ENCODE measurements at places on chromosomes 6 and 20.
A peak's percentile ranks its signal among the peaks of the same experiment; 100 is the strongest.

DNA sequence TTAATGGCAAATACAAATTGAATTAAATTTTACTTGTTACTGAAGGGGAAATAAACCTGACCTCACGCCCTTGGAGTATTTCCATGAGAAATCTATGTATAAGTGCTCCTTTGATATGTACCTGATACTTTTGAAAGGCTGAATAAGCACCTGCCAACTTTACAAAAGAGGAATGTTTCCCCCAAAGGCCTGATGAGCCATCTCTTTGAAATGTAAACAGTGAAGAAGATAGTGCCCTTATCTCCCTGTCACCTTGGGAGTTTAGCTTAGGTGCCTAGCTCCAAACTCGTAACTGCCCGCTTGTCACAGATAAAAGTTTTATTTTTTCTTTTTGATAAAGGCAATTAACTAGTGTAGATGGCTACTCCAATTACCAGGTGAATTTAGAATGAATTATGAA, 1.1 kb upstream of the ZNF343 start:
- no peak for DNase-seq

- DNase-seq, result no peak
These were observed 51.0 kb downstream of the FAM184A start for GRCh38 chr6:119027465-119027864.

DNA sequence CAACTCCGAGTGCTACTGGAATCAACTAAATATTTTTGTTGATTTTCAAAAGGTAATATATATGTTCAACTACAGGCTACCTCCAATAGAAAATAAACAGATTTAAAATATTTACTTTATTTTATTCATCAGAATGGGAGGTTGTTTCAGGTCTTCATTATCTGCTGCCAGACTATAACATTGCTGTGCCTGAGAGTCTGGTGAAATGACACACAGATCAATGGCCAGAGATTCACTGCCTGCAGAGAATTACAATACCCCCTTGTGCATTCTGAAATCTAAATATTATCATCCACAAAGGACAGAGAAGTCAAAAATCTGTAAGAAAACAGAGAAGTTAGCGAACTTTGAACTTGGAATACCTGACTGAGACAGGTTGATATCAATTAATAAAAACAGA, 667.8 kb upstream of the GJE1 start:
- no peak for DNase-seq

- DNase-seq, result no peak
These were observed 8.0 kb upstream of the TNFAIP3 start for GRCh38 chr6:137859025-137859424.

DNA sequence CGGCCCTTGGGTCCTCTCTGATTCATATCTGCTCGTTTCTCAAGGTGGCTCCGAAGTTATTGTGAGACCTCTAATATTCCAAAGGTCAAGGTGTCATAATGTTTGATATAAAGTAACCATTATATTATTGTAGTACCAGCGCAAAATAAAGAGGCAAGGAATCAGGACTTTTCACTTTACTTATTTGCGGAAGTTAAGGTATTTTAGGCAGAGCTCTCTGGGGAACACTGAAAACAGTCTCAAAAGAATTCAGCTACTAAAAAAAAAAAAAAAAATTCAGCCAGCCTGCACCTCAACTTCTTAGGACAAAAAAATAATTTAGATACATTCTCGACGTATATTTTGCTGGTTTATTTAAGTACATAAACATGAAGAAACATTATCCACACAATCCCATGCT, 2.4 kb downstream of the OSER1 start:
- DNase-seq, result no peak

- no peak for DNase-seq
These were observed 82.8 kb downstream of the MLIP start for GRCh38 chr6:54194067-54194466.

GRCh38 chr6:3813918-3814317, 35.3 kb upstream of the FAM50B start:
- no peak for DNase-seq

DNA sequence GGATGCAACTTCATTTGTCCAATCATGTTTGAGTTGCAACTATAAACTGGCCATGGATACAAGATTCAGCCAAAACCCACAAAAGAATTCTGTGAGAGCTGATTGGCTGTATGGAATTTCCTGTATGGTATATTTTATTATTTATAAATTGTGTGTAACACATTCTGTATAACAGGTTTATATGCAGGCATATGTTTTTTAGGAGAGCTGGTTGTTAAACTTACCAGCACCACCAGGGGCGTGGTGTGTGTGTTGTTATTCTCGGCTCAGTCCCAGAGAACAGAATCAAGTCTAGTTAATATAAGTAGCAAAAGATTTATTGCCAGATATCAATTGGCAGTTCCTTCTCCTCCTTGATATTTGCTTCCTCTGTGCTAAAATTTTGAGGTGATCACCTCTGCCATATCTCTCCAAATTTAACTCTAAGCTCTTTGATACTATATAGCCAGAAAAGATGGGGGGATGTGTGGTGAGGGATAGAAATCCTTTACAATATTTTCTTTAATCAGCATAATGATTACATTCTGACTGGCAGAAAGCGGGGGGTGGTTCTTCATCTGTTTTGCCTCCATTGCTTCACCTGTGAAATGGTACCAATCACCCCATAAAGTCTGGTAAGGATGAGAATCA, 22.9 kb downstream of the CNBD2 start:
- DNase-seq, result no peak

- DNase-seq, result no peak
These were observed 467.2 kb downstream of the TFAP2B start for GRCh38 chr6:51285876-51286275.

DNA sequence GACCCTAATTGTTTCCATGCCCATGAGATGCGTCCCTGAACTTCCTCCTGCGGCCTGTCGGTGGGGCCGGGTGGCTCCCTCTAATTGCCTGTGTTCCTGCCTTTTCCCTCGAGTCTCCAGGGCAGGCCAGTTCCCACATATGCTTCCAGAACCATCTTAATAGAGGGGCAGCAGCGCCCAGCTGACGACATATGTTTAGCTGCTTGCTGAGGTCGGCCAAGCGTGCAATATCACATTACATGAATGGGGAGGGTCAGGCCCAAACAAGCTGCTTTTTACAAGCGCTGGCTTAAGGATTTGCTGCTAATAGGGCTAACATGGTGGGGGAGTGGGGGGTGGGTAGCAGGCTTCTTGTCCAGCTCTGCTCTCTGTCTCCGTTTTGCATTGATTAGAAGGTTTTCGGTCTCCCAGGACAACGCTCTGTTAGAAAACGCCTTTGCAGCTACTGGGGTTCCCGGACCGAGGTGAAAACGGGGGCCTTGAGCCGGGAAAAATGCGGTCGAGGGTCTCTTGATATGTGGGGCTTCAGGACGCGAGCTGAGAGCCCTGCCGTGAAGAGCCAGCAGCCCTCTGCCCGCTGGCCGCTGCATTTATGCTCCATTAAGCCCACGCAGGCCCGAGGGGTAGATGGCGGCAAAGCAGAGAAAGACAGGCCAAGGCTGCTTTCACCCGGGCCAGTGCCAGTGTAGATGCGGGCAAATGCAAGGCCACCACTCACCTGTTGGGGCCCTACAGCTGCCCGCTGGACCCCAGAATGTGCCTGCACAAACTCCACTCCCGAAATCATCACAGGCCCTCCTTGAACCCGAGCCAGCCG, 308.5 kb downstream of the BMP7 start:
- no peak for DNase-seq

DNA sequence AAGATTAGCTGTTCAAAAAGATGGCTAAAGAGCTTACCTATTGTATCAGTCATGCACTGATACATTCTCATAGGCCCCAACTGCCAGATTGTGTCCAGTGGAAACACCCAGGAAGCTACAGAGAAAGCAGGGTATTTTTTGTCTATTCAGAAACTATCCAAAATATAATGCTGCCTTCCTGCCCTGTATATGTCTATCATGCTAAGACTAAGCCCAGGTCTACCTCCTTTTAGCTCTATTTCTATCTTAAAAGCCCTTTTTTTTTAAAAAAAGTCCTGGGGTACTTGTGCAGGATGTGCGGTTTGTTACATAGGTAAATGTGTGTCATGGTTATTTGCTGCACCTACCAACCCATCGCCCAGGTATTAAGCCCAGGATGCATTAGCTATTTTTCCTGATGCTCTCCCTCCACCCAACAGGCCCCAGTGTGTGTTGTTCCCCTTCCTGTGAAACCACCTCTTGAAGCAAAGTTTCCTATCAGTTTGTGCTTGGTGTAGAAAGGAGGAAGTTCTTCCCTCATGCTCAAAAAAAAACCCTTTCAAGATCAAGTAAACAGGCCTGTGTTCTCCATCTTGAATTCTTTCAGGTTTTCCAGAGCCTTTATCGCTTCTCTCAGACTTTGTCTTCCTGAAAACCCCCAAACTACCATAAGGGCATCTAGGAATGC, 514 bp downstream of the DEFB129 start:
- DNase-seq, result peak; percentile 9

DNA sequence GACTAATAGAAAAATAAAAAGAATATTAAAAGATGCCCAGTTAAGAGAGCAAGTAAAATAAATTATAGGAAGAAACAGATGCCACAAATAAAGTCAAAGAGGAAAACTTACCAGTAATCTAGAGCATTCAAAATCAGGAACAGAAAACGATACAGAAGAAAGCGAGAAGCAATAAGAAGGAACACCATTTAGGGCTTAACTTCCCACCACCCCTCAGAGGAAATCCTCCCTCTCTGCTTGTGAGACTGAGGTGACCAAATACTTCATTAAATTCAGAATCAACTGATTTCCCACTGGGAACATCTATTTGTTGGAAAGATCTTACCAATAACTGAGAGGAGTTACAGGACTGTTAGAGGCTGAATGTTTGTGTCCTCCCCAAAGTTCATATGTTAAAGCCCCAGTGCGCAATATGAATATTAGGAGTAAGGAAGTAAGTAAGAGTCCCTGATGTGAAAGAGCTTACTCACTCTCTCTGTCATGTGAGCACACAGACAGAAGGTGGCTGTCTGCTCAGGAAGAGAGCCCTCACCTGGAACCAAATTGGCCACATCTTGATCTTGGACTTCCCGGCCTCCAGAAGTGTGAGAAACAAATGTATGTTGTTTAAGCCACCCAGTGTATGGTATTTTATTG, 19.5 kb downstream of the KATNA1 start:
- no peak for DNase-seq

GRCh38 chr20:47038566-47039560, 144.2 kb downstream of the EYA2 start:
- DNase-seq, result no peak

DNA sequence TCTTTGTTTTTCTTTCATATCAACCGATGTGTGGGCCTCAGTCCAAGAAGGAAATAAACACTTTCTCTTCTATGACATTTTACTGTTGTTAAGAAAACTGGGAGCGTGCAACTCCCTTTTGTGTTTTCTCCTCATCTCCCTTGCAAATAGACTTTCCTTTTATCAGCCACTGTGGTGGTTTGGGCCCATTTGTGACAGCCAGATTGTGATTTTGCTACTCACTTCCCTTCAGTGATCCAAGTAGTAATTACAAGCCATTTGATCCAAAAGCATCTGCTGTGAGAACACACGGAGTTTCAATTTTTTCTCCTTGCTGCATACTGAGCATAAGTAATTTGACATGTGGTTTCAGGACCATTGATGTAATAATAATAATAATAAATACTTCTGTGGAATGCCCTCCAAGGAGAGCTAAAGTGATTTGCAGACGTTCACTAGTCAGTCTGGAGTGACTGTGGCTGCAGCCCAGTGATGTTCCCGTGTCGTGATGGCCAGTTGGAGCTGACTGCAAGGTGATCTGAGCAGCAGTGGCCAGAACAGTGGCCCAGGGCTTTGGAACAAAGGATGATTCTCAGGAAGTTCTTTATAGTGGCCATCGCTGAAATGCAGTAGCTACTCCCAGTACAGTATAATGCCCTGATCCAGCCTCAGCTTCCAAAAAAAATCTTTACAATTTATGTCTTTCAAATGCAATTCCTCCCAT, 91.9 kb upstream of the CLDN20 start:
- DNase-seq, result no peak

DNA sequence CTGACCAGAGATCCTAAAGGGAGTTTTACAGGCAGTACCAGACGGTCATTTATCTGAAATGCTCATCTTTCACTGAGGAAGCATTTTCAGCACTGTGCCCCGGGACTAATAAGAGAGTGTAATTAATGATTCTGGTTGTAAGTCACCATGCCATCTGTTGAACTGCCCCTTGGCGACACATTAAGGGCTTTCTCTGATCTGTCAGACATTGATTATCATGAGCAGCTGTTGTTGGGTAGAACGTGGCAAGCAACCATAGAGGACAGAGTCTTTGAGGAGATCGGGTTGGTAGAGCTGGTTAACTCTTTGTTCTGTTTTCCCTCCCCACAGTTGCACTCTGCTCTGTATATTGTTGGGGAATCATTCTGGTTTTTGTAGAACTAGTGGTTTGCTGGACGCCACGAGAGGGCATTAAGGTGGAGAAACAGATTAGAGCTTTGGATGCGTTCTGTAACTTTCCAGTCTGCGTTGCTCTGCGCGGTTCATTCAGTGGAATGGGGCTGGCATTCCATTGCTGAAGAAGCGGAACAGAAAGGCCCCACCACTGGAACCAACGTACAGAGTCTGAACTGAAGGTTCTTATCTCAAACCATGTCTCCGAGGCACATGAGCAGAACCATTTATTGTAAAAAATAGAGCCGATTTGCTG, 34.3 kb downstream of the RPRD1B start:
- DNase-seq, result no peak

DNA sequence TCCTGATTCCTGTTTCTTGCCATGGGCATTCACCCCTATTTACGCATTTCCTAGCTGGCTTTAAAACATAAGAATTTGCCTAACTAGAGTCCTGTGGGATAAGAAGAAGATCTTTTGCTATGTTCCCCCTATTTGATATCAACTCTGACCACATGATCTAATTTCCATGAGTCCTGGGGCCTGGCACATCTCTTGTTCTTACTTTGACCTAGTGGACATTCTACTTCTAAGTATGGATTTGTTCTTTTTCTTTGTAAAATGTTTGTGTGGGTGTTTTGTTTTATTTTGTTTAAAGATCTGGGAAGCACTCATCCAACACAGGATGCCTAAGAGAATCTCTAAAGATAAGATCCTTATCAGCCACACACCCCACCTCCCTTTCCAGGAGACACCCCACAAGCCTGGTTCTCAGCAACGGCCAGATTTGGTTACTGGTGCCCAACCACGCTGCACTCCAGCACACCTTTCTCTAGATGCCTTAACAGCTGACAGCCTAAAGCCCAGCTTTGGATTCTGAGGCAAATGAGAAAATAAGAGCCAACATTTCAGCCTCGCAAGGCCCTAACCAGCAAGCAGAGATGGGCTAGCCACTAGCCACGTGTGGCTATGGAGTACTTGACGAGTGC, 74.7 kb downstream of the SLC23A2 start:
- DNase-seq, result no peak

GRCh38 chr6:150236544-150236943, 93.7 kb downstream of the PPP1R14C start:
- DNase-seq, result no peak

DNA sequence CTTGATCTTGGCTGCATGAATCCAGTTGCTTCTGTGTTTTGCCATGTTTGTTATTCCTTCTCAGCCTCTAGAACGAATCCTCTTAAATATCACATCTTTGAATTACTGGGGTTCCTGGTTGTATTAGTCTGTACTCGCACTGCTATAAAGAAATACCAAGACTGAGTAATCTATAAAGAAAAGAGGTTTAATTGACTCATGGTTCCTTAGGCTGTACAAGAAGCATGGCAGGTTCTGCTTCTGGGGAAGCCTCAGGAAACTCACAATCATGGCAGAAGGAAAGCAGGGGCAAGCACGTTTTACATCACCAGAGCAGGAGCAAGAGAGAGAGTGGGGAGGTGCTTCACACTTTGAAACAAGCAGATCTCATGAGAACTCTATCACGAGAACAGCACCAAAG, 18.0 kb upstream of the BFSP1 start:
- no peak for DNase-seq
